ENCODE measurements at places on chromosomes 5 and 9. TPM values are rescaled to one million over a fixed set of nuclear protein-coding genes. Genes with fewer than 3 reads are reported as not detected.

GRCh38 chr9:35690614-35691333 lies 1.0 kb upstream of the TPM2 start:
- peak; percentile 38 for DNase-seq

DNA sequence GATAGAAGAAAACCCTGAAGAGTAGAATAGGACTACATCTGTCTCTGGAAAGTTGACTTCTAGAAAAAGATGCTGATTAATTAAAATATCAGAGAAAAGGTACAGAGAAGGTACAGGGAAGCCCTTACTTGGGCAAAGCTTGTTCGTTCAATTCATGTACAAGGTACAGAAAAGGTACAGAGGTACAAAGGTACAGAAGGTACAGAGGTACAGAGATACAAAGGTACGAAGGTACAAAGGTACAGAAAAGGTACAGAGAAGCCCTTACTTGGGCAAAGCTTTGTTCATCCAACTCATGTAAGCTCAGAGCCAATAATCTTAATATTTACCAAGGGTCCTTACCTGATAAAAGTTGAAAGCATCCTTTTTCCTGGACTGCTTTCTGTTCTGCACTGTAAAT lies 182.3 kb downstream of the PCSK1 start:
- no peak for DNase-seq

SAPCD2 gene
- total RNA-seq, result 0.39 TPM

CAMK4 gene
- total RNA-seq, result 5.2 TPM

ANKRD18A gene
- total RNA-seq, result not detected

Measured in B cell (primary cell).